BJ (cell line): ENCODE measurements at places on chromosomes 11 and 22. TPM values are rescaled to one million over a fixed set of nuclear protein-coding genes. Genes with fewer than 3 reads are reported as not detected.

NTM gene
- polyA plus RNA-seq, result 24.4 and 33.6 TPM in 2 replicates

NXPE4 gene
- not detected in 2 replicates for polyA plus RNA-seq

EPS8L2 gene
- polyA plus RNA-seq, result 27.6 and 44.4 TPM in 2 replicates

RIMBP3C gene
- 0.06 and 0.11 TPM in 2 replicates for polyA plus RNA-seq

MRGPRE gene
- not detected in 2 replicates for polyA plus RNA-seq

MUC6 gene
- polyA plus RNA-seq, result not detected in 2 replicates

TAF1D gene
- 32.8 and 87.6 TPM in 2 replicates for polyA plus RNA-seq

OR8G5 gene
- not detected in 2 replicates for polyA plus RNA-seq

CD81 gene
- 479 and 875 TPM in 2 replicates for polyA plus RNA-seq
